HCT116 (cell line): ENCODE measurements at places on chromosomes 11 and 22. TPM values are rescaled to one million over a fixed set of nuclear protein-coding genes. Genes with fewer than 3 reads are reported as not detected.

DNA sequence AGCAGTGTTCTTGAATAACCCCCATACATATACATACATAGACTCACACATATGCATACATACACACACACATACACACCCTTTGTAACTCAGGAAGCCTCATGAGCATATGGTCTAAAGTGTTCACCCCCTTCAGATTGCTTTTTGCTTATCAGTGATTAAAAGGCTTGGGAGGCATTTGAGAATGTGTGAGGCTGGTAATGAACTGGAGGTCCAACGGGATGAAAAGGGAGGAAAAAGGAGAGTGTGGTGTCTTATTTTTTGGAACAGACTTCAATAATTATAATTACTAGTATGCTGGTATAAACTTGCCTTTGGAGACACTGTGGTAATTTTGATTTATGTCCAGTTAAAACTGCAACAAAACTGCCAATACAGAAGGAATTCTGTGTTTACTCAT, 124.5 kb downstream of the UVRAG start:
- no peak overlapping the region for H3K27ac ChIP-seq
- no peaks in the 10 kb centered on the region for H3K4me1 ChIP-seq
- no peaks in the 10 kb centered on the region for H3K27me3 ChIP-seq
- no peak for DNase-seq
- H3K4me3 ChIP-seq, result no peak overlapping the region
- no peaks in the 10 kb centered on the region for H3K36me3 ChIP-seq

Gene CECR2
- total RNA-seq, result 6.0 TPM

Gene OR52H1
- total RNA-seq, result not detected

DNA sequence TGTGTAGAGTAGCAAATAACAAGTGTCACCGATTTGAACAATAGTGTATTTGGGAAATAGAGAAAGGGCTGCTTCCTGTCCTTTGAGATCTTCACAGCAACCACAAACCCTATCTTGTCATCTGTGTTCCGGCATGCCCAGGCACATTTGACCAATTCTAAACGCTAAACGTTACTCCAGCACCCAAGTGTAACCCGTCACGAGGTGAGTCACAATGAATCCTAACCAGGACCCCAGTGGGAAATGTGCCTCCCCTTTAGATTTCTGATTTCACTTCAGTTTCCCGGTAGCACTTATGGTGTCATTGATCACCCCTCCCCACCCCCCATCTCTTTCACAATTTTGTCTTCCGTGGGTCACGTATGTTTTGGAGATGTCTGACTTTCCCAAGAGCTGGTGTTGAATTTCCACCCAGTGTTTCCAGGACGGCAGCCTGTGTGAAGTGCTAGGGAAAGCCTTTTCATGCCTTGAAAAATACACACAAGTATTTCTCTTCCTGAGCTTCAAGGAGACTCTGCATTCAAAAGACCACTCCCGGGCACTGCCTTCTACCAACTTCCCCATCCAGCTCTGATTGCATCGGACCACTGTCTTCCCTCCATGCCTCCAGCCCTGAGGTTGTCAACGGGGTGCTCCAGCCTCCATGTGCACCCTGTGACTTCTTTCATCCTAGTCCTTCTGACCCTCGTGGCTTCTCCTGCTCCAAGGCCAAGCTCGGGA, 10.5 kb upstream of the C11orf24 start:
- H3K36me3 ChIP-seq, result no peaks in the 10 kb centered on the region
- DNase-seq, result no peak
- H3K4me1 ChIP-seq, result no peaks in the 10 kb centered on the region
- H3K27ac ChIP-seq, result no peak overlapping the region
- no peaks in the 10 kb centered on the region for H3K27me3 ChIP-seq

DNA sequence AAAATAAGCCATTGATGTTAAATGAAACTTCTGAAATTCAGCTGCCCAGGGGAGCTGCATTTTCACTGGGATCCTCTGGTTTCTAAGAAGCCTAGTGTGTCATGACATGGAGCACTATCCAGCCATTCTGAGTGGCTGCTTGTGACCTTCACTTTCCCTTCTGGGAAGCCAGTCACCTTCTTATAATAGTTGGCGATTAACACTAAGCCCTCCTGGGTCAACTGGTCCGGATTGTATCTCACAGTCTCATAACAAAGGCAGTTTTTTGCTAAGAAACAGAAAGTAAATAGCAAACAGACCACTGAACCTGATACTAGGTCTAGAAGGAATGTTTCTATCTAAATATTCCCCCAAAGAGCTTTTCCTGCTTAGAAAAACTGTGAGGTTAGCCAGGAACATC, 7.9 kb downstream of the CSRP3 start:
- no peak for DNase-seq
- H3K27me3 ChIP-seq, result no peaks in the 10 kb centered on the region
- H3K4me1 ChIP-seq, result no peaks in the 10 kb centered on the region
- H3K4me3 ChIP-seq, result no peak overlapping the region
- H3K27ac ChIP-seq, result no peak overlapping the region
- no peaks in the 10 kb centered on the region for H3K36me3 ChIP-seq

DNA sequence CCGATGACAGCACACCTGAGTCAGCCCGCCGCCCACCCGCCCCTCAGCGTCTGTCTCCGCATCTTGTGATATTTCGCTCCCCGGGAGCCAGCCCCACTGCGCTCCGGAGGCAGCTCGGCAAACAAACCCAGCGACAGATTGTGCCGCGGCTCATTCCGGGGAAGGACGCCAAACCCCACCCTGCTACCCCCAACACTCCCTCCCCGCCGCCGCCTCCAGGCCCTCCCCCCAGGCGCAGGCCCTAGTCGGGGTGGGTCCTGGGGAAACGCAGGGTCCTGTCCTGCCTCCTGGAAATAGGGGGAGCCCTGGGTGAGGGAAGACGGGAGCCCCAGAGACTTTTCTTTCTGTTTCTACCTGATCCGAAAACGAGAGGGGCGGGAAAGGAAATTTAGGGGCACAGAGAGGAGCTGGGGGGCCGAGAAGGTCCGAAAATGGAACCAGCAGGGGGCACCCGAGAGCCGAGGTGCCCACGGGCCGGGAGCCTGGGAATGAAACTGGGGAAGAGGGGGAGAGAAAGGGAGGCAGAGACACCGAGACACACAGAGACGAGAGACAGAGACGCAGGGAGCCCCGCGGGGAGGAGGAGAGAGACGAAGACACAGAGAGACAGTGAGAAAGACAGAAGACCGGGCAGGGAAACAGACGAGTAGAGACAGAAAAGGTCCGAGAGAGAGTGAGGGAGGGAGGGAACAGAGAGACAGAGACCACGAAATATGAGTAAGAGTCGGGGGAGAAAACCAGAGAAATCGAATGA, 1.7 kb upstream of the RTN4RL2 start:
- peaks cover 16% of the 10 kb centered on the region; the same call in 1 of the 2 replicates for H3K4me1 ChIP-seq
- no peaks in the 10 kb centered on the region for H3K36me3 ChIP-seq
- H3K27me3 ChIP-seq, result no peaks in the 10 kb centered on the region
- no peak overlapping the region for H3K27ac ChIP-seq
- no peak for DNase-seq

DNA sequence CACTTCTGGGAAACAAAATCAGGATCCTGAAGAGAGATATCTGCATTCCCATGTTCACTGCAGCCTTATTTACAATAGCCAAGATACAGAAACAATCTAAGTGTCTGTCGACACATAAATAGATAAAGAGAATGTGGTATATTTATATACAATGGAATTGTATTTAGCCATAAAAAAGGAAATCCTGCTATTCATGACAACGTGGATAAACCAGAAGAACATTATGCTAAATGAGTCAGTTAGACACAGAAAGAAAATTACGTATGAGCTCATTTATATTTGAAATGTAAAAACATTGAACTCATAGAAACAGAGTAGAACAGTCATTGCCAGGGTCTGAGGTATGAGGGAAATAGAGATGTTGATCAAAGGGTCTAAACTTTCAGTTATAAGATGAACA, 6.1 kb downstream of the MRPL17 start:
- H3K27ac ChIP-seq, result no peak overlapping the region
- peaks cover 3% of the 10 kb centered on the region; the same call in 1 of the 2 replicates for H3K4me1 ChIP-seq
- no peak for DNase-seq
- H3K27me3 ChIP-seq, result no peaks in the 10 kb centered on the region

Gene PRG3
- not detected for total RNA-seq

DNA sequence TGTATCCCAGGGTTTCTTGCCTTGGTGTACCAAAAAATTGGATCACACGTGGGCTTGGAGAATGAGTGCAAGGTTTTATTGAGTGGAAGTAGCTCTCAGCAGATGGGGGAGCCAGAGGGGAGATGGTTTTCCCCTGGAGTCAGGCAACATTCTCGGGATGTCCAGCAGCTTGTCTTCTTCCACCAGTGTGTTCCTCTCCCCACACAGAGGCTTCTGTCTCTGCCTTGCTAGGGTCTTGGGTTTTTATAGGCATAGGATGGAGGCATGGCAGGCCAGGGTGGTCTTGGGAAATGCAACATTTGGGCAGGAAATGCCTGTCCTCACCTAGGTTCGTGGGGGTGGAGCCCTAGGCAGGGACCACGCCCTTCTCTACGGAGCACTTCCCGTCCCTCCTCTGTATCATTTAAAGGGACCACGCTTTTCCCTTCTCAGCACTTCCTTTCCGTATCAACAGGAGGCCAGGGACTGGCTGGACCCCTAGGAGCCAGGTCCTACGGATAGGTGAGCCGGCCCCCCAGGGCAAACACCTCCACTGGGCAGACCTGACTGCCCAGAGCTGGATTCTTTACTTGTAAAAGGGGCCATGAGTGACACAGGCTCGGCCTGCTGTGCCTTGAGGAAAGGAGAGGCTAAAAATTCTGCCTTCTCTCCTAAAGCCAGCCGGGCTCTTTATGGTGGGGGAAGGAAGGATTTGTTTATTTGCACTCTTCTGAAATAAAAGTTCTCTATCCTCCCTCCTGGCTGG, 55.3 kb upstream of the CCDC188 start:
- peak; percentile 75 for DNase-seq
- H3K27ac ChIP-seq, result peak overlapping the region; percentile 83
- no peaks in the 10 kb centered on the region for H3K27me3 ChIP-seq
- H3K4me1 ChIP-seq, result peaks cover 42% of the 10 kb centered on the region
- peak overlapping the region; percentile 90 for H3K4me3 ChIP-seq

- H3K27me3 ChIP-seq, result no peaks in the 10 kb centered on the region
- peaks cover 12% of the 10 kb centered on the region for H3K4me1 ChIP-seq
- no peaks in the 10 kb centered on the region for H3K36me3 ChIP-seq
- H3K27ac ChIP-seq, result peak overlapping the region; percentile 46; the same call in 1 of the 2 replicates
- DNase-seq, result no peak
- peak overlapping the region; percentile 79 for H3K4me3 ChIP-seq
Observed at GRCh38 chr11:72781313-72782080, 12.3 kb downstream of the STARD10 start.

DNA sequence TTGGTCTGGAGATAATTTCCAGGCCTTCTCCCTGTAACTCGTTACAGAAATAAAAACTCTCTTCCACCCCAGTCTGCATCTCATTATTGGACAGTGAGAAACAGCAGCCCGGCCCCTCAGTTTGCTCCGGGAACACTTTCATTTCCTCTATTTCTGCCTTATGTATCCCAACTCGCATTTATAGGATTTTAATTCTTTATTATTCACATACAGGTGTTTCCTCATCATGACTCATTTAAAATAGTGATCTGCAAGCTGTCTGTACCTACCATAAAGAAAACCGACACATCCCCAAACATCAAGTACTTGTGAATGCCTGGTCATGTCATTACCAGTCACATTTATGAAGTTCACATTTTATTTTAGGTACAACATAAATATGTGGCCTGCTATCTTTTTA, 42.8 kb downstream of the PIWIL3 start:
- no peaks in the 10 kb centered on the region for H3K36me3 ChIP-seq
- no peak overlapping the region for H3K4me3 ChIP-seq
- H3K27ac ChIP-seq, result no peak overlapping the region
- H3K4me1 ChIP-seq, result peaks cover 15% of the 10 kb centered on the region
- DNase-seq, result no peak
- peaks cover 55% of the 10 kb centered on the region for H3K27me3 ChIP-seq

GRCh38 chr11:78428773-78429172, 11.2 kb upstream of the GAB2 start:
- H3K4me1 ChIP-seq, result no peaks in the 10 kb centered on the region
- H3K4me3 ChIP-seq, result no peak overlapping the region
- H3K27me3 ChIP-seq, result no peaks in the 10 kb centered on the region
- no peak overlapping the region for H3K27ac ChIP-seq
- no peak for DNase-seq
- no peaks in the 10 kb centered on the region for H3K36me3 ChIP-seq

DNA sequence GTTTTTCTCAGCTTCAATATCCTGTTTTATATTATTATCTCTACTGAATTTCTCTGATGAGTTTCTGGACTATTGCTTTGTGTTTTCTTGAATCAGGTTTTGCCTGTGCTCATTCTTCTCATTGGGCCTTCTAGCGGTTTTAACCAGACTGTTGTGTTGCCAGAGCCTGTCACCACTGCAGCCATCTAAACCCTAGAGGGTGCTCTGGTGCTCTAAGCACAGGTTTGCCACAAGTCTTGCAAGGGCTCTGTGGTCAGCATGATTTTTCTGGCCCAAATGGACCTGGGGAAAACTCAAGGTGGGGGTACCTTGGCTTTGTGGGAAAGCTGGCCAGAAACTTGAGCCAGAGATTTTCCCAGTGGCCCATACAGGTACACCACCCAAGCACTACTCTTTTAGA, 52.4 kb upstream of the TYR start:
- no peaks in the 10 kb centered on the region for H3K27me3 ChIP-seq
- H3K36me3 ChIP-seq, result no peaks in the 10 kb centered on the region
- H3K4me3 ChIP-seq, result no peak overlapping the region
- H3K4me1 ChIP-seq, result no peaks in the 10 kb centered on the region
- H3K27ac ChIP-seq, result no peak overlapping the region
- no peak for DNase-seq

- H3K27me3 ChIP-seq, result peaks cover 22% of the 10 kb centered on the region
- H3K4me3 ChIP-seq, result no peak overlapping the region
- no peak overlapping the region for H3K27ac ChIP-seq
Observed at GRCh38 chr11:111301842-111302118, 3.4 kb downstream of the POU2AF3 start.

Gene TBX10
- total RNA-seq, result not detected

DNA sequence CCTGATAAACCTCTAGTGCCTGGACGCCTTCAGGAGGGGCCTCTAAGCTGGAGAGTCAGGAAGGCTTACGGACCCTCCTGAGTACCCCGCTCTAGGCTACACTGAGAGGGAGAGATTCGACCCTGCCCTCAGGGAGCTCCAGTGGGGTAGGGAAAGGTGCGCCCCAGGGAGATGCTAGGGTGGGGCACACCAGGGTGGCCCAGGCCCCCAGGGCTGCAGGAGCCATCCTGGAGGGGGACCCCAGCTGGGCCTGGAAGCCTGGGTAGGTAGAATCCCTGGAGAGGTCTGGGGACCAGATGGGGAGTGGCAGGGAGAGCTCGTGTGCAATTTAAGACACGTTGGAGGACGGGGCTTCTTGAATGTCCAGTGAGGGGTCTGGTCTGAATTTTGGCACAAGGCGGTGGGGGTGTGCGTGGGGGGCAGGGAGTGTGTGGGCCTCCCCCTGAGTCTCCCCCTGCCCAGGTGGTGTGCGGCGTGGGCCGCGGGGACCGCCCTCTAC, 4.7 kb downstream of the CARNS1 start:
- DNase-seq, result no peak
- H3K27me3 ChIP-seq, result no peaks in the 10 kb centered on the region
- no peaks in the 10 kb centered on the region for H3K36me3 ChIP-seq
- H3K27ac ChIP-seq, result peak overlapping the region; percentile 83
- peak overlapping the region; percentile 63 for H3K4me3 ChIP-seq

Gene SLC22A25
- not detected for total RNA-seq
